ENCODE measurements at places on chromosomes 5 and 9.

- no peak for DNase-seq
Observed at GRCh38 chr5:107425541-107426031, 245.2 kb downstream of the EFNA5 start.

DNA sequence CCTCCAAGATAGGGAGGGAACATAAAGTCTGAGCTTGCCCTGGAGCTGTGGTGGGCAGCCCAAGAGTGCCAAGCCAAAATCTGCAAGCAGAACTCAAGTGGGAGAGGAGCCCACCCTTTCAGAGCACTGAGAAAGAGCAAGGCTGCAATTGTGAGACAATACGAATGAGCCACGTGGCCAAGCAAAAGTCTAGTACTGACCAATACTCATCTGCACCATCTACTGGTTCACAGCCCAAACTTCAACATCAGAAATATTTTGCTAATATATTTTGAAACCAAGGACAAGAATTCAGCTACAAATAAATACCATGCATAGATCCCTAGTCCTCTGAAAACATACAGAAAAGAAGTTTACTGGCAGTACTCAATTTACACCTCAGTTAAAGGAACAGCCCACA lies 696.2 kb upstream of the COX7C start:
- no peak for DNase-seq

GRCh38 chr9:20988061-20988460 lies 43.4 kb downstream of the HACD4 start:
- DNase-seq: no peak

- no peak for DNase-seq
Observed at GRCh38 chr5:114418176-114419066, 56.6 kb downstream of the KCNN2 start.

GRCh38 chr5:77926337-77926736 lies 150.2 kb upstream of the TBCA start:
- DNase-seq: no peak

DNA sequence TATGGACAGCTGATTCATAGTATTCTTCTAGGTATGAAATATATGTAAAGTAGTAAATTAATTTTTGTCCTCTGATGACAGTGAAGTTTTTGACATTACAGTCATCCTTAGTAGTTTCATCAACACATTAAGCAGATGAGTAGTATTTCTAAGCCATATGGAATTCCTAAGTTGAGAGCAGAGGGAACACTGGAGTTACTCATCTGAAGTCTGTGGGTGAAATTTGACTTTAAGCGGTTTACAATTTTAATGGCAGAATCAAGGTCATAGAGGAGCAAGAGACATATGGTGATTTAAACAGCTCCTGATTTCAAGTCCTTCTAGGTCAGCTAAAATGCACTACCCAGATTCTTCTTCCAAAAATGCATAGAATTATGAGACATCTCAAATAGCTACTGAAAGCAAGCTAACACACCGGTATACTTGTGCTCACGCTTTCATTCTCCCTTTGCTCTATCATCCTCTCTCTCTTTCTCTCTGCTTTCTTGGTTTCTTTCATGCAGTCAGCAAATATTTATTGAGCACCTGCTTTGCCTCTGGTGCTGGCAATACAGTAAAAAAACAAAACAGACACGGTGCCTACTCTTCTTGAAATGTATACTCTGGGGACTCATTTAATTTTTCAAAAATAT lies 235.9 kb downstream of the FER start:
- DNase-seq: no peak

DNA sequence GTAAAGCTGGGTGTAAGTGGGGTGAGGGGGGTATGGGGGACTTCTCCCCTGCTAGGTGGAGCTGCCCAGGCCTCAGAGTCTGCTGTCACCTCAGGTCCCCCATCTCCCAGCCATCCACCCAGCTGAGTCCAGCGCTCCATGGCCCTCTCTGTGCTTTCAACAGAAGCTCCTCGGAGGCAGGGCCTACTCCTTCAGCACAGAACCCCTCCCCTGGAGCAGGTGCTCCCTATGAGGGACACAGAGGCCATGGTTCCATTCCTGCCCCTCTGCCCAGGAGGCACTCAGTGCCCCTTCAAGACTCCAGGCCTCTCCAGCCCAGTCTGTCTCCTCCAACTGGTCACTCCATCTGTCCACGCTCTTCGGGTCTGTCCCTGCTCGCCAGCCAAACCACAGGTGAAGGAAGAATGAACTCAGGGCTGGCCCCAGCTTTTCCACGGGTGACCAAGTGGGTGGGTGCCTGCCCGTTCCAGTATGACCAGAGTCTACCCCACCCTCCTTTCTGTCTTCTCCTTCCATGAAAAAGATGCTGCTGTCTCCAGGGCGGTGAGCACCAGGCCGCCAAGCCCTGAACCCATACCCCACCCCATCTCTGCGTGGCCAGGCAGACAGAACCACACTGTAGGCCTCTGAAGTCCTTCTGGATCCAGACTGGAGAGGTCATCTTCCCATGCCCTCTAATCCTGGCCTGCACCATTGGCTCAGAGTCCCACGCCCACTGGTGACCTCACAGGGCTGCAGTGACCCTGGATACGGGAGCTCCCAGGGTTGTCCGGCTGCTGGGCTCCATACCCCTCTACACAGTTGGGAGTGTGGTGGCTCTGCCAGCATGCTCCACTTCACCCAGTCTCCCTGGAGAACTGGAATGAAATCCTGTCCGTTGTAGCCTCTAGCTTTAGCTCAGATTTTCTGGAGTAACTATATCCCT lies 11.9 kb downstream of the GBGT1 start:
- no peak for DNase-seq

DNA sequence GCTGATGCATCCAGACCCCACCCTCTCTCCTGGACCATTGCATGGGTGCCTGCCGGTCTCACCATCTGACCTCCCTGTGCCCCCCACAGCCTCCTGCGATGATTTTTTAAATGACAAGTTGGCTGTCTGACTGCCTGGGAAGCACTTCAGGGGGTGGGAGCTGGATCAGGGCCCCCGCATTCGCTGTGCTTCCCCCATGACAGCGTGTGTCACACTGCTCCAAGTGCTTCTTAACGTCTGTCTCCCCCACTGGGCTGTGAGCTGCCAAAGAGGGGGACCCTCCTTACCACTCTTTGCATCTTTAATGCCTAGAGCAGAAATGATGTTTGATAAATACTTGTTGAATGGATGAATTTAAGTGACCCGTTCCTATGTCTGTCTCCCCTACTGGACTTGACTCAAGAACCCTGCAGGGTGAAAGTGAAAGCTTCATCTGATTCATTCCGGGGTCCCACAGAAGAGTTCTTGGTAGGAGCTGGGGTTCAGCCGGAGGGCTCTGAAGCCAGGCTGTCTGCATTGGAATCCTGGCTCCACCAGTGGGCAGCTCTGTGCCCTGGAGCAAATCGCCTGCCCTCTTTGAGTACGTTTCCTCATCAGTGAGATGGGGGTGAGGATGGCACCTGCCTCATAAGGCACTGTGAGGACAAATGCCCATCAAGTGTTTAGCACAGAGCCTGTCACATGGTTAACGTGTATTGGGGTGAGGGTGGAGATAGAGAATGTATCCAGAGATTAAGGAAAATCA lies 7.6 kb upstream of the EGR1 start:
- no peak for DNase-seq

- no peak for DNase-seq
Observed at GRCh38 chr5:179258922-179259730, 86.1 kb downstream of the ADAMTS2 start.

GRCh38 chr9:114902786-114903524 lies 27.4 kb downstream of the TNFSF8 start:
- no peak for DNase-seq

GRCh38 chr9:36074870-36075532 lies 38.3 kb downstream of the RECK start:
- DNase-seq: no peak

- DNase-seq: no peak
Observed at GRCh38 chr9:90579181-90579580, 63.4 kb downstream of the DIRAS2 start.

DNA sequence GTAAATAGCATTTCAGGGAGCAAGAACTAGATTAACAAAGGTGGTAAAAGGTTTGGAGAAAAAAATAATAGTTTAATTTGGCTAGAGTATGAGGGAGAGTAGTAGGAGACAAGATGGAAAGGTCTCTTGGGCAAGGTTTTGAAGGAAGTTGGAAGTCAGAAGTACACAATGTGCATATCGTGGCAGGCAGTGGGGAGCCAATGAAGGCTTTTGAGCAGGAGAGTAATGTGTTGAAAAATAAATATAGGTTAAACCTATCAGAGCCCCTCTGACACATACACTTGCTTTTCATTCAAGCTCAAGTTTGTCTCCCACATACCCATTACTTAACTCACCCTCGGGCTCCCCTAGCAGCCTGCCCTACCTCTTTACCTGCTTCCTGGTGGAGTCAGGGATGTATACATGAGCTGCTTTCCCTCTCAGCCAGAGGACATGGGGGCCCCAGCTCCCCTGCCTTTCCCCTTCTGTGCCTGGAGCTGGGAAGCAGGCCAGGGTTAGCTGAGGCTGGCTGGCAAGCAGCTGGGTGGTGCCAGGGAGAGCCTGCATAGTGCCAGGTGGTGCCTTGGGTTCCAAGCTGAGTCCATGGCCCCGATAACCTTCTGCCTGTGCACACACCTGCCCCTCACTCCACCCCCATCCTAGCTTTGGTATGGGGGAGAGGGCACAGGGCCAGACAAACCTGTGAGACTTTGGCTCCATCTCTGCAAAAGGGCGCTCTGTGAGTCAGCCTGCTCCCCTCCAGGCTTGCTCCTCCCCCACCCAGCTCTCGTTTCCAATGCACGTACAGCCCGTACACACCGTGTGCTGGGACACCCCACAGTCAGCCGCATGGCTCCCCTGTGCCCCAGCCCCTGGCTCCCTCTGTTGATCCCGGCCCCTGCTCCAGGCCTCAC lies at the start of gene CA9:
Gene CA9 (plus strand): TSS at position 797 of the 893 bp plus-strand sequence. CDS start 32 bp downstream, at position 829.
- DNase-seq: no peak

DNA sequence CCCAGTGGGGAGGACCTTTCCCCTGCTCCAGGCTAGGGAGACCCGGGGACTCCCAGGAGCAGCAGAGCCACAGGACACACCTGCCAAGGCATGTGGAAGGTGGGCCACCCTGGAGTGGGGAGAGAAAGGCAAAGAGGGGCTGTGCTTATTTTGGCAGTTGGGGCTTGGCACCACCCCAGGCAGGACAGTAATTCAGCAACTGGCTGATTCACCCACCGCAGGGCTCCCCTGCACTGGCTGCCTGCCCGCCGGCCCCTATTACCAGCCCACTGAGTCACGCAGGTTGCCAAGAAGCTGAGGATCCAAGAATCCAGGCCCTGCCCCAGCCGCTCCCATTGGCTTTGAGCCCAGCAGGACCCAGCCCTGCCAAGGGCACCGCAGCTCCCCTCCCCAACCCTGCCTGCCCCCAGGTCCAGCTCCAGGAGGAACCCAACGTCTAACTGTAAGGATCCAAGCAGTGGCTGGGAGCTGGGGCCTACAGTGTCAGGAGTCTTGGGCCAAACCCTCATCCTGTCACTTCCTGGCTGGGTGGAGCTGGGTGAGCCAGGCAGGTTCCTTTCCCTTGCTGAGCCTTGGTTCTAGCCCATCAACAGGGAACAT lies 14.2 kb upstream of the RALGDS start:
- no peak for DNase-seq

GRCh38 chr5:91079037-91079436 lies 304.1 kb downstream of the ARRDC3 start:
- no peak for DNase-seq

GRCh38 chr5:108101821-108102220 lies 280.1 kb downstream of the FBXL17 start:
- DNase-seq: no peak

DNA sequence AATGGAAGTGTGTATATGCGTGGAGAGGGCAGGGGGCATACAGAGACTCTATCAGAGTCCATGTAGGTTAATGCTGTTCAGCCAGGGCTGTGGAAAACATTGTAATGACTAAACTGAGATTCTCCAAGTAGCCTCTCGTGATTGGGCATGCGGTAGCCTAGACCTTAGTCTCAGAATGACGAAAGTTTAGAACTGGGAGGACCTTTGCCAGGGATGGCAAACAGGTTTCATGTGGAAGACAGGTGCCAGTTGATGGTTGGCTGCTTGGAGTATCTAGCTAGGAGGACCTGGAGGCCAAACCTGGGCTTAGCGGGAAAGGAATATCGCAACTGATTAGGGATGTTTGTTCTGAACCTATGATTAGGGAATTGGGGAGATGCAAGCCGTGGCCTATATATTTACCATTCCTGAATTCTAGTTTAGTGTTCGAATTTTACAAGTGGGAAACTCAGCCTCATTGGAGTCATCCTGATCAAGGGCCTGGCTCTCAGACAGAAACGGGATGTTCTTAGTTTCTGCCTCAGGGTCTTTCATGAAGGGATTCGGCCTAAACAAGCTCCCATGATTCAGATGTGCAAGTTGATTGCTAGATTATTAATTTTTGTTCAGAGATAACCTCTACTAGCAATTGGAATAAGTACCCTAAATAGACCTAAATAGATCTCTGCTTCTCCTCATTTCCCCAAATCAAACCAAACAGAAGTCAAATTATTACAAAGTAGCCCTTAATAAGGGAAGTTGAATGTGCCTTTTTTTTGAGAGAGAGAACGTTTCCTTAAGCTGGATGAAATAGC lies 26.8 kb upstream of the TJP2 start:
- no peak for DNase-seq

- DNase-seq: no peak
Observed at GRCh38 chr9:107547772-107548297, 58.3 kb upstream of the KLF4 start.

GRCh38 chr9:125343518-125344275 lies 82.1 kb downstream of the GAPVD1 start:
- no peak for DNase-seq

- DNase-seq: no peak
Observed at GRCh38 chr5:74798977-74799911, 32.2 kb downstream of the NSA2 start.

DNA sequence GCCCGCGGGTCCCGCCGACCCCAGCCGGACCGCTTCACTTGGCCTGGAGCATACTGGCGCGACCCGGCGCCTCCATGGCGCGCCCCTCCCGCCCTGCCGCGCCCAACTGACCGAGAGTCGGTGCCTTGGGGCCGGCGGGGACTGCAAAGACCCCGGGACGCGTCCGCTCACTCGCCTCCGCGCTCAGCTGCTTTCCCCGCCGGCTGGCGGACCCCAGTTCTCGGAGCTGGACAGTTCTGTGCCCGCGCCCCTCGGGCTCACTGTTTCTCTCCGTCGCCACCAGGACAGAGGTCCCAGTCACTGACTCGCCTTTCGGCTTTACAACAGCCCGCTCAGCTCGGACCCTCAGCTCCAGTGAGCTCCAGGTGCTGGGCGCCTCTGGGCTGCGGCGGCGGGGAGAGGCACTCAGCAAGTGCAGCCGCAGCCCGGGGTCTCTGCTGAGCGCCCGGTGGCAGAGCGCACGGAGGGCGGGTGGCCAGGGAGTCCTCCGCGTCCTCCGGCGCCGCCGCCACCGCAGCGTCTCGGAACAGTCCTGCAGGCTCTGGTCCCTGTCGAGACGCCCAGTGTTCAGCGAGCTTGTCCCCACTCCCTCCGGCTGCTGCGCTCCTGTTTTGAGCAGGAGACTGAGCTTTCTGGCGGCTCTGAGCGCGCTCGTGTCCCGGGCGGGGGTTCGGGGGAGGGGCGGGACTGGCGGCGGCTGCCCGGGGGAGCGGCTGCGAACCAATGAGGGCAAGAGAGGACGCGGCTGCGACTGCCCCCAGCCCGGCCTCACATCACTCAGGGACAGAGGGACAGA lies at the start of gene SMIM32:
Gene SMIM32 (minus strand): TSS at position 637 of the 796 bp plus-strand sequence. CDS start 638 bp downstream, outside the sequence.
- no peak for DNase-seq

GRCh38 chr9:111316796-111317195 lies 13.2 kb downstream of the OR2K2 start:
- no peak for DNase-seq

GRCh38 chr5:157918811-157919742 lies 60.1 kb upstream of the CLINT1 start:
- DNase-seq: peak; percentile 3

Measured in T-cell (primary cell).